Activated CD8-positive, alpha-beta T cell treated with anti-CD3 and anti-CD28 coated beads for 36 hours (primary cell): ENCODE measurements at places on chromosomes 5 and 9.

- DNase-seq, result peak; percentile 82
Observed at GRCh38 chr9:38068701-38069628, at the start of gene SHB. SHB (minus strand) TSS chr9:38069227; CDS start chr9:38068645, 582 bp downstream.

GRCh38 chr5:149433524-149434131 lies 54.5 kb upstream of the IL17B start:
- no peak for DNase-seq

GRCh38 chr9:86668488-86668887 lies 278.8 kb downstream of the GAS1 start:
- no peak for DNase-seq

GRCh38 chr5:43000914-43001313 lies 39.2 kb downstream of the ANXA2R start:
- no peak for DNase-seq
